ENCODE measurements at places on chromosomes 12 and 14.

DNA sequence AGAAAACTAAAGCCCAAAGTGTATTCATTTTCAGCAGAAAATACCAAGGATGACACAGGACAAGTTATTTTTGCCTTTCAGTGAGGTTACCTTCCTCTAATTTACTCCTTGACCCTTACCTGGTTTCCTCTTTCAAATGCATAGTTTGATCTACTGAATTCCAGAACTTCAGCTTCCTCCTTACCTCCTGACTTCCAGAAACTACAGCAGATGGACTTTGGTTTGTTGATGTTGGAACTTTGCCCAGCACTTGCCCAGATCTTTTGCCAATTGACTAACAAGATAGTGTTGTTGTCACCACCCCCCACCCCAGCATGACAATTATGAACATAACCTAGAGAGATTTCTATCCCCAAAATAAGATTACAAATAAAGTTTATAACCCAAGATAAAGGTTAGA is 63.2 kb downstream of the NAV3 start:
- no peak for DNase-seq

- no peak for DNase-seq
Observed at GRCh38 chr14:91129261-91129660, 15.4 kb downstream of the DGLUCY start.

- DNase-seq = no peak
Observed at GRCh38 chr14:77068517-77069200, 29.4 kb upstream of the CIPC start.

GRCh38 chr12:65891987-65892481 is 67.8 kb downstream of the HMGA2 start:
- no peak for DNase-seq

DNA sequence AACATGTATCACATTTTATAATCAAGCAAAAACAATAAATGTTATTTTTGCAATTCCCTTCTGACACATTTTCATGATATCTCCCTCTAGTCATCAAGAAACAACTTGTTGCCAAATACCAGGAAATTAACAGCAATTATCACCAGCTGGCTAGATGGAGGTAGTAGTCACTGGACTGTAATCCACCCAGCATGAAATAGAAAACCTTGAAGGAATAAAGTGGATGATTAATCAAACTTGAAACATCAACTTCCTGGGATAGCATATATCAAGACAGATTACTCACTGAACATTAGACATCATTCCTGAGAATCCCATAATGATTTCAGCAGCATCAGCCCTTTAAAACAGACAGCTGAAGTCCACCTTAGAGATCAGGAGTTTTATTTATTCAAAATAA is 259.0 kb downstream of the CCDC59 start:
- no peak for DNase-seq

DNA sequence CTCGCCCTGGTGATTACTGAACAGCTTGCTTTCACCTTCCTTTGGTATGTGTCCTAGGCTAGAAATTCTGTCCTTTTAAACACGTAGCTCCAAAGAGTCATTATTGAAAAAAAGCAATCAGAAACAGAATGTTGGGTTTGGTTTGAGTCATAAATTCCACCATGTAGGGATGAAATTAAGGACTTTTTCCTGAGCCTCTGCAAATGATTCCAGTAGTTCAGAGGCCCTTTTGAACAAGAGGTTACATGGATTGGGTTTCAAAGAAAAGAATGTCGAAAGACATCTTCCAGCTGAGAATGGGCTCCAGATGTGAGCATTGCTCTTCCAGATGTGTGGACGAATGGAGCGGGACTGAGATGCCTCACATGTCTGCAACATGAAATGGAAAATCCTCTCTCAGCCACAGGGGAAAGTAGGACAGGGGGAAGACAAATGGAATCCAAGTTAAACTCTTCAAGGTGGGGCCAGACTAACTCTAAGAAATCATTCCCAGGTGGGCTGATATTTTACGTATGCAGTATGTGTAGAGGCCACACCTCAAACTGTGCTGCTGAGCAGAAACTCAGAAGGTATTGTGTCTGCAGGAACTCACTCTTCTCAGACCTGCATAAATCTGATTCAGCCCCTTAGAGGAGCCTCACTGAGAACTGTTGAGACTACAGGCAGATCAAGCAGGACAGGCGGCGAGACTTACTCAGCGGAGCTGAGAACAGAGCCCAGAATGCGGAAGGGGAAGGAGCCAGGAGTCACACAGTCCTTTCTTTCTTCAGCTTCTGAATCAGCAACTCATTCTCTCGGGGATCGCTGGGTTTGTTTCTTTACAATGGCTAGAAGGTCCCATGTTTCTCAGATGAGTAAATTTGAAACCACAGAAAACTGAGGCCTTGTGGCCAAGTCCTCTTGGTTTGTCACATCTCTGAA is 23.3 kb upstream of the EMP1 start:
- DNase-seq = no peak

- DNase-seq = no peak
Observed at GRCh38 chr12:14554281-14555007, 13.2 kb downstream of the PLBD1 start.

DNA sequence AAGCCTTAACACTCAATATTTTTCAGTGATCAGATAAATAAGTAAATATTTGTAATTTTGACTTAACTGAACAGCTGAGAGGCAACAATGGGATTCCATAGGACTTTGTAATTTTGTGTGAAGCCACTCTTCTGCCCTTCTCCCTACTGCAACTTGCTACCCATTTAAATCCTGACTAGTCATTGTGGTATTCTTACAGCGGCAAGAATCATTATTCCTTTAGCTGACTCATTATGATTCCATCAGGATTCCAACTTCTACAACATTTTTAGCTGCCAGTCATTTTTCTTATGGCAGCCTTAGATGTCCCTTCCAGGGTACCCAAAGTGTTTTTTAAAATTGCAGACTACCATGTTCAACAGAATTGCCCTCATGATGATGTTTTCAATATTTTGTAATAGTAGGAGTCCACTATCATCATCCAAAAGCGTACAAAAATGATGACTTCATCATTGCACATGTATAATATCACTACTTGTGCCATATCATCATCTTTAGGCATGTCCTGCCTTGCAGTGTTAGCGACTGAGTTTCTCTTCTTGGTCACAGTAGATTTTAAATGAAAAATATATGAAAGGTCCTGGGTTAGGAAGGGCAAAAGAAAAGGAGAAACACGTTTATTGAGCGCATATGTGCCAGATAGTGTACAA is 5.1 kb upstream of the MAGOHB start:
- DNase-seq = no peak

GRCh38 chr12:32777691-32778175 is 22.0 kb upstream of the YARS2 start:
- no peak for DNase-seq

DNA sequence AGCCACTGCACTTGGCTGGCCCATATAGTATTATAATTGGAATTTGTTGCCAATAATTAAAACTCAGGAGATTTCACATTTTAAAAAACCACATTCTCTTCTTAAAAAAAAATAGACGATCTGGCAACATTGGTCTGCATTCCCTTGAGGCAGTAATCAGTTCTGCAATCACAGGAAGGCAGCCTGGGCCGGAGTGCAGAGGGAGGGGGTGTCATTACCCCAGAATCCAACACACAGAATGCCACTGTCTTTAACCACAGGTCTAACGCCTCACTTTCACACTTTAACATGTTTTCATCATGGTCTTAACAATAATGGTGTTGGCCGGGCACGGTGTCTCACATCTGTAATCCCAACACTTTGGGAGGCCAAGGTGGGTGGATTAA is 100.1 kb downstream of the SCARB1 start:
- DNase-seq = no peak

GRCh38 chr12:57261428-57261865 is 10.5 kb upstream of the STAC3 start:
- no peak for DNase-seq

DNA sequence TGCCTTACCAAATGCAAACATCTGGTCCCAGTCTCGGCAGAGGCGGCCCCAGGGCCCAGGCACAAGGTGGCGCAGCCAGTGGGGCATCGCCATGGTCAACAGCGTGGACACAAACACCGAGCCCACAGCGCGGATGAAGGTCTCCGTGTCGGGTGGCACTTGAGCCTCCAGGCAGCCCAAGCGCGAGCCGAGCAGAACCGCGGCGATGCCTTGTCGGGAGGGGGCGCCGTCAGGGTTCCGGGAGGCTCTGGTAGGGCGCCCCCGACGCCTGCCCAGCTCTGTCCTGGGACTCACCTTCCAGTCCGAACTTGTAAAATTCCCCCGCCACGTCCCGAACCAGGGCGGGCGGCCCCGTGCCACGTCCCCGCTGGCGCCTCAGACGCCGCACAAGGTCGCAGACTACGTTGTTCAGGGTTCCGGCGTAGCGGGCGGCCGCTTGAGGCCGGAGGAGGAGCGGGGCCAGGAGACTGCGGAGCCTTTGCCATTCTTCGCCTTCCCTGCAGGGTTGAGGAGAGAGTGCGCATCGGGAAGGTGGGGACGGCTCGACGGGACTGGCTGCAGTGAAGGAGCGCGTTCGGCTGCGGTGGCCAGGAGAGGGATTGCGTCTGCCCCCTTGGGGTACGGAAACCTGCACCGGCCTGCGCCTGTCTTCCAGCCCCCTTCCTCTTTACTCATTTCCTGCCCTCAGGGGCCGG is 1.7 kb downstream of the CYP27B1 start:
- no peak for DNase-seq

DNA sequence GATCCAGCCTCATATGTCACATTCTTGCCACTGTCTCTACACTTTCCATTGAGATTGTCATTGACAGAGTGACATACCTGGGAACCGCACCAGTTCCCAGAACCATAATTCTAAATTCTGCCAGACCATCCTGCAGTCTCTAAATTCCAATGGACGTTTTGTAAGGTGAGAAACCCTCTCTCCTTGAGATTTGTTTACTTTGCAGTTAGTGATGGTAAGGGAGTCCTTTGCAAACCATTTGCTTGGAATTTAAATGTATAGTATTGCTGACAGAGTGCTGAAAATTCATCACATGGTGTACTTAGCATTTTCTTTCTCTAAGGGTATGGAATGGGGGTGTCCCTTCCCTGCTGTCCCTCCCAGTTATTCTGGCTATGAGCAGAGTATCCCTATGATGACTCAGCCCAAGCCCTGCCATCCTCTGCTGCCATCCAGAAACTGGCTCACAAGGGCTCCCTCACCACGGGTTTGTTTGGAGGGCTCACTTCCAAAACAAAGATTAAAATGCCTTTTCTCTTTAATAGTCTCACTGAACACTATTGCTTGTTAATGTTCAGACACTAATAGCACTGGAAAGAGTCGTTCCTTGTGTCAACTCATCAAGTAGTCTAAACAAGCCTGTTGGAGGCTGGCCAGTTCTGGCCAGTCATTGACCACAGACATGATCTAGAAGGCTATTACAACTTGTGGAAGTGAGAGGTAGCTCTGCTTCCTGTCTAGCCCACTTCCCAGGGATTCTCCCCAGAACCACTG is 129.0 kb upstream of the HMGA2 start:
- no peak for DNase-seq

GRCh38 chr12:68446901-68447796 is 115.0 kb upstream of the MDM1 start:
- no peak for DNase-seq

- DNase-seq = no peak
Observed at GRCh38 chr12:124736115-124737039, 127.3 kb downstream of the SCARB1 start.

- DNase-seq = no peak
Observed at GRCh38 chr12:62045211-62045610, 215.0 kb upstream of the USP15 start.

DNA sequence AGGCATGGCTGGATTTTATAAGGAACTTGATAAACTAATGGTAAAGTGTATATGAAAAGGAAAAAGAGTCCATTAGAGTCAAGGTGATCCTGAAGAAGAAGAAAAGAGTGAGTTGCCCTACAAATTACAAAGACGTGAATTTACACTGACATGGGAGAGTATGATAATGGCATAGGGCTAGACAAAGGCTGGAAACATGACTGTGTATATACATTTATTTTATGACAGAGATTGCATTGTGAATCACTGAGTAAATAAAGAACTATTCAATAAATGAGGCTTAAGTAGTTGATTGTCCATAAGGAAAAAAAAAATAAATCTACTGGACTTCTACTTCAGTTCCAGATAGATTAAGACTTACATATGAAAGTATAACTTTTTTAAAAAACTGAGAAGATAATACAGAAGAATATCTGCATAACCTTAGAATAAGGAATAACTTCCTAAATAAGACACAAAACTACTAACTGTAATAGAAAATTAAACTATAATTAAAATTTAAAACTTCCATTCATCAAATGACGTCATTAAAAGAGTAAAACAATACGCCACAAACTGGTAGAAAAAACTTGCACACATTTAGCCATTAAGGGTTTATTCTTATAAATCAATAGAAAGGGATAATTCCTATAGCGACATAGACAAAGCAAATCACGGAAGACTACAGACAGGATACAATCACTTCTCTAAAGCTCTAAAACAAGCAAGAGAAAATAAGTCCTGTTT is 278.5 kb downstream of the NOVA1 start:
- DNase-seq = no peak

DNA sequence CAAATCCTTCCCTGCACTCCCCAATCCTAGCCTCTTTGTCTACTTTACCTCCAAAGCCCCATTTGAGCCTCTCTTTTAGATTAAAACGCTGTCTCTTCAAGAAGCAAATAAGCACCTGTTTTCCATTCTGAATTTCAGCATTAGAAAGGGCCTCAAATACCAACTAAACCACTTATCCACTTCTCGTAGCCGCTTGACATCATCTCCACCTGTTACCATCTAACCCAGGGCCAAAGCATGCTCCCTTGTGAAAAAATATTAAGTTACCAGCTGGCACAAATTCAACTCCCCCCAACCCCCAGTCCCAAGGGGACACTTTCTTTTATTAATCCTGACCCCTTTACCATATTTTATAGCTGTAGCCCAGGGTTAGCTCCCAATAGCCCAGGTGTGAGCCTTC is 43.1 kb downstream of the GPHB5 start:
- DNase-seq = no peak

- no peak for DNase-seq
Observed at GRCh38 chr12:6082613-6083012, 41.9 kb downstream of the VWF start.

DNA sequence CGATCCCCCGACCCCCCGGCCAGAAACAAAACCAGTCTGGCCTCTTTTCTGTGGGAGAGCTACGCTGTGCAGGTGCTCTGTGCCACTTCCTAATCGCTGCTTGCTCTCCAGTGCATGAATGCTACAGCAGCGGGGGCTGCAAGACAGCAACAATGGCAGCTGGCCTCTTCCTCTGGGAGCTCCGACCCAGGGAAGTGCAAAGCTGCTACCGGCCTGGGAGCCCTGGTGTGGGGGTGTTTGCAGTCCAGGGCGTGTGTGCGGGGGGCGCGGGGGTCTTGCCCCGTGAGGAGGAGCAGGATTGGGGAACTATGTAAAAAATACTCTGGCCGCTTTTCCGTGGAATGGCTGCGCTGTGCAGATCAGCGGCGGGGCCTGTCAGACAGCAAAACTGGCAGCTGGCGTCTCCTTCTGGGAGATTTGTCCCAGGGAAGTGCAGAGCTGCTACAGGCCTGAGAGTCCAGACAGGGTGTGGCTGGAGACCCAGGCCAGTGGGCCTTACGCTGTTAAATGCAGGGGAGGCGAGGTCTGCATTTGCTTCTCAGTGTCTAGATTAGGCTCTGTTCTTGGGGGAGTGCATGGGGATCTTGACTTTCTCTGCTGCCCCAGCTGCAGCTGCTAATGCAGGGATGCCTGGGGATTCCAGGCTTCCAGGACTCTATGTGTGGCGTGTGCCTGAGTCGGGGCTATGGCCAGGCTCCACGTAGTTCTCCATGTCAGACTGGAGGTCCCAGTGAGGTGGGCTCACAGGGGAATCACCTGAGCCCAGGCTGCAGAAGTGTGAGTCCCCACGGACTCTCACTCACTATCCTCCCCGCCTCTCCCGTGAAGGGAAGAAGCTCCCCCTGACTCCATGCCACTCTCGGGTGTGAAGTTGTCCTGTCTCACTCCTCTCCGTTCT is 344.5 kb downstream of the AEBP2 start:
- DNase-seq = no peak
